HCEC 1CT (cell line): ENCODE measurements at places on chromosomes 12 and 14.
A peak's percentile ranks its signal among the peaks of the same experiment; 100 is the strongest.

DNA sequence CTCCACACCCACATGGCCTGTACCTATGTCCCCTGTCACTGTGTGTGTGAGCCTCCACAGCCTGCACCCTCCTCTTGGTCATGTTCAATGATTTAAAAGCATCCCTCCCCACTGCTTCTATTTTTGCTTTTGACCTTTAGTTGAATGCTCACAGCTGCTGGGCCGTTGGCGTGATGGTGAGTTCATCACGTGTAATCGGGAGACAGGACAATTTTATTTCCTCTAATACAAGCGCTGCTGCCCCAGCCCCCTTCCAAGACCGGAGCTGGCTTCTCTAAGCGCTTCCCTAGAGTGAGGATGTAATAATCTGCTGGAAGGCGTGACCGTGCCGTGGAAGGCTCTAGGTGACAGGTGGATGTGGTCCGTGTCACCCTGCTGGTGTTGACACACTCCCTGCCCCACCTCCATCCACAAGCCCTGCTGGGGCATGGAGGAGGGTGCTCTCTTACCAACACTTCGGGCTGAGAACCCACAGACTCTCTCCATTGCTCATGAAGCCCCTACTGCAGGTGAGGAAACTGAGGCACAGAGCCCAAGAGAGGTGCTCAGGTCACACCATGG is 25.4 kb downstream of the CCDC85C start:
- no peak for DNase-seq

- DNase-seq: no peak
Observed at GRCh38 chr14:77284066-77284465, 13.1 kb upstream of the NGB start.

- DNase-seq: no peak
Observed at GRCh38 chr12:41073633-41074472, 114.3 kb upstream of the PDZRN4 start.

GRCh38 chr12:19074700-19075099 is 54.8 kb upstream of the PLEKHA5 start:
- no peak for DNase-seq

- peak; percentile 9 for DNase-seq
Observed at GRCh38 chr14:90857866-90858265, 41.6 kb upstream of the TTC7B start.

DNA sequence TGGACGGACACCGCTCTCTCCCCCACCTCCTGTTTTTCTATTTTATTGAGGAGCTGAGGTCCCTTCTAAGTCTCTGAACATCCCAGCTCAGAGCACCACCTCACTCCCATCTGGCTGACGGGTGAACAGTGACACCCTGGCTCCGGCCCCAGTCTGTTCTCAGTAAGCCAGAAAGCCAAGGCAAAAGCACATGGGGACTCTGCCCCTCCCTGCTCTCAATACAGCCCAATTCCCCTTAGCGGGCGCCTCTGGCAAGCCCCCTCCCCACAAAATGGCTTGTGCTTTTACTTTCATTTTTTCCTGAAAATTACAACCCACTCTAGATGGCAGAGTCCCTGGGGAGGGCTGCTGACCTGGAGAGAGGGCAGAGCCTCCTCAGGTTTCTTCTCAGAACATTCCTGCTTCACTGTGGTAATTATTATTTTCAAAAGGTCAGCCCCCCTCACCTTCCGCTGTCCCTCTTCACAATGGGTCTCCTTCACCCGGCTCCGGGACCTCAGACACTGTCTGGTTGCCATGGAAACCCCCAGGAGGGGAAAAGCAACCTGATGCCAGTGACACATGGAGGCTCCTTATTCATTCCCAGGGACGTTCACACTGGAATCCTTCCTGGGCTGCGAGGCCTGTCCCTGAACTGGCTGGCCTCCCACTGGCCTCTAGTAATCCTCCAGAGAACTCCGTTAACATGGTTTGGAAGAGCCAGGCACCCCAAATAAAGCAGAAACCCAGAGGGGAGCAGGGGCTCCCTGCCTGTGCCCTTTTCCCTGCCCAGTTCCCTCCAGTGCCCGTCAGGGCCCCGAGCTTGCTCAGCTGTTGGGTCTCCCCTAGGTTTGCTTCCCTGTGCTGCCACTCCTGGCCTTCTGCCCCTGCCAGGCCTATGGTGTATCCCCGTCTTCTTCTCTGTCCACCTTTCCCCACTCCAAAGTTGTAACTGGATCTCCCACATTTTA is 15.9 kb downstream of the COL2A1 start:
- DNase-seq: no peak
